ENCODE measurements at places on chromosomes 6 and 20. TPM values are rescaled to one million over a fixed set of nuclear protein-coding genes. Genes with fewer than 3 reads are reported as not detected.
A peak's percentile ranks its signal among the peaks of the same experiment; 100 is the strongest.

DNA sequence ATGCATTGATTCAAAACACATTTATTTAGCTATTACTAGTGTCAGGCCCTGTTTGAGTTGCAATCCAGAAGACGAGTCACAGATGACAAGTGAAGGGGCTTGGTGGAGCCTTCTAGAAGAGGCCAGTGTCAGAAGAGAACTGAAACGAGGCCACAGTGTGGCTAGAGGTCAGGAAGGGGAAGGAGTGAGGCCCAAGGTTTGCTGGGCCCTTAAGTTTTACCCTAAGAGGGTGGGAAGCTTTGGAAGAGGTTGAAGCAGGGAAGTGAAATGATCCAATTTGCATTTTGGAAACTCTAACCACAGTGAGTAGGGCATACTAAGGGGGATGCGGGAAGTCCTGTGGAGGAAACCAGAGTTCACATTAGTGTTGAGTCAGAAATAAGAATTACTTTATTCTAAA, 25.0 kb downstream of the TTK start:
- DNase-seq, result no peak

DNA sequence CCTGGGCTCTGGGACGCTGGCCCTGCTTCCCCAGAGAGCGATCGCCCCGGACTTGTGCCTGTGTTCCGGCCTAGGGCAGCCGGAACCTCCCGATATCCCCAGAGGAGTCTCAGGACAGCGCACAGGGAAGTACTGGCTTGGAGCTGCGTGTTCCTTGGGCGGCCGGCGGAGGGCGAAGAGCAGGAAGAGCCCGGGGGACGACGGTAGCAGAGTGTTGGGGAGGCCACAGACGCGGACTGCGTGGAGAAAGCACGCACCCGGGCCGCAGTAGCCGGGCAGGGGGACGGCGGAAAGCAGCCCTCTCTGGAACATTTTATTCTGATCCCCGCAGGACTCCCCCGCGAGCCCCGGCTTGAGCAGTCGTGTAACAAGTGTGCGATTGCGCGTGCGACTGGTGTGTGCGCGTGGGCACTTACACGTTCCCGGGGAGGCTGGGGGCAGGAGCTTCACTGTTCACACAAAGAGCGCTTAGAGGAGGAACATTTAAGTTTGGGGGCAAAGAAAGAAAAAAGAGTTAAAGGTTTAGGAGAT, 36.1 kb downstream of the NCR2 start:
- no peak for DNase-seq

DNA sequence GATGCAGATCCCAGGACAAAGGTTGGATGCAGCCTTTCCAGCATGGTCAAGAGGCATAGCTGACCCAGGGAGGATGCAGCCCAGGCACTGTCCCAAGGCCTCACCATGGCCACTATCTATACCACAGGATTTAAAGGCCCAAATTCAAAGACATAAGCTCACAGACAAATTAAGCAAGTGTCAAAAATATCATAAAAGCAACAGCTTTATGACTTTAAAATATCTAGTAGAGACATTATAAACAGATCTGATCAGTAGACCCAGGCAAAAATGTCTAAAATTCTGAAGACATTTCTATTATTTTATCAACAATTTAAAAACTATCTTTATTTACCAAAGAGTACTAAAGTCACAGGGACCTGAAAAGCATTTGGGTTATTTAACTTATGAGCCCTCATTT, 373.5 kb downstream of the CDC5L start:
- no peak for DNase-seq

GRCh38 chr6:20313051-20313450, 88.6 kb upstream of the E2F3 start:
- DNase-seq, result no peak

DNA sequence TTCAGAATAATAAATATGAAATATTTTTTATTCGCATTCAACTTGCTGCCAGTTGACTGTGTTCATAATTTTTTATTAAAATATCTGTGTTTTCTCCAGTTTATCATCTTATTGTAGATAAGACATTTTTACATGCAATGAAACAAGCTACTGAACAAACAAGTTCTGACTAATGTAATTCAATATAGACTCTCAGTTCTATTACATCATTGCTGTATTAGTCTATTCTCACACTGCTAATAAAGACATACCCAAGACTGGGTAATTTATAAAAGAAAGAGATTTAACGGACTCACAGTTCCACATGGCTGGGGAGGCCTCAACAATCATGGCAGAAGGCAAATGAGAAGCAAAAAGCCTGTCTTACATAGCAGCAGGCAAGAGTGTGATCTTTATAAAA, 1357.7 kb upstream of the CITED2 start:
- DNase-seq, result no peak

- no peak for DNase-seq
Observed at GRCh38 chr20:31869942-31870725, at the start of the genes DUSP15 and TTLL9. DUSP15 (minus strand) TSS chr20:31870527; CDS start chr20:31870337, 190 bp downstream. TTLL9 (plus strand) TSS chr20:31870634; CDS start chr20:31871127, 493 bp downstream.

DNA sequence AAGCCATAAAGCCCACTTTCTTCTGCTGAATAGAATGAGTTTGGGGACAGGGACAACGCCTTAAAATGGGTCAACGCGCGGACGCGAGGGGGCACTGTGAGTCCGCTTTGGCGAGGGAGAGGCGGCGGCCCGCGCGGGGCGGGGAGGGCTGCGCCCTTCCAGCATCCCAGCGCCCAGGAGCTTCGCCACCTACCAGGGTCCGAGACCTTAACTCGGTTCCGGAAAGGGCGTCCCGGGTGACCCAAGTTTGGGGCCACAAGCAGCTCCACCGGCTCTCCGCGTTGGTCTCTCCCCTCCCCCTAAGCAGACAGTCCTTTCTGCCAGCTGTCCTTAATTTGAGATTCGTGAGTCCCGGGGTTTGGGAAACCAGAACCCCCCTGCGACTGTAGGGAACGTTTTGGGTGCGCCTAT, 1.8 kb upstream of the SAMD5 start:
- no peak for DNase-seq

DNA sequence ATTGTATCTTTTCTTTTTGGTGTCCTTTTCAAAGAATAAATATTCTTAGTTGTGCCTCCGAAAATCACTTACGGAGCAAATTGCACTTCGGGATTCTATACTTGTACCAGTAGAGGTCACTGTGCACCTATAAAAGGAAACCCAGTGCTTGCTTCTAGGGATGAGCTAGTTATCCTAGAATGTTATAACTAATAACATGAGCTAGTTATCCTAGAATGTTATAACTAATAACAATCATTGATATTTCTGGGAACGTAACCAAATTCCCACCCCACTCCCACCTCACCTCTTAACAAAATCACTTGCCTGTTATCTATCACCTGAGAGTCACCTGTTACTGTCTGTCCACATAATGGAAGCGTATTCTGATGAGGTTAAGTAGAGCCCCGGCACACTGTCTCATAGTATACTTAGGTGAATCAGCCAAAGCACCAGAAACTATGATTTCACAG, 126.9 kb upstream of the TIAM2 start:
- peak; percentile 2 for DNase-seq

GRCh38 chr6:116376149-116376548, 5.4 kb downstream of the DSE start:
- DNase-seq, result no peak

DNA sequence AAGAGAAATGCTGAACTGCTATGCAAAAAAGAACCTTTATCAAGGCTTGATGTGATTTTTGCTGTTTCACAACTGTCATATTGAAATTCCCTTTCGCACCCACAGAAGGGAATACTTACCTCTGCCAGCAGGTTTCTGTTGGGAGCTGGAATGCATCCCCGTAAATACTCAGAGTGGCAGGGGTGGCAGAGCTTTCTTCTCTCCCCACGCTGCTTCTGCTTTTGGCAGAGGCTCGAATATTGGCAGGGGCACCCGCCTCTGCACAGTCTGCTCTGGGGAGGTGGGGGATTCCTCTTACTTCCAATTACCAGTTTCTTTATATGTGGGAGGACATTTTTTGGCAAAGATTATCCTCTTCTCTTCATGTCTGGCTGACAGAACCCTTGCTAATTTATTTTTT, 28.4 kb downstream of the TMEM200A start:
- DNase-seq, result no peak

ZKSCAN4 gene
- polyA plus RNA-seq, result 5.2 TPM

FABP7 gene
- not detected for polyA plus RNA-seq

ZSCAN26 gene
- polyA plus RNA-seq, result 14.2 TPM

MTRF1L gene
- polyA plus RNA-seq, result 5.1 TPM
